ENCODE measurements at places on chromosomes 3 and 15. TPM values are rescaled to one million over a fixed set of nuclear protein-coding genes. Genes with fewer than 3 reads are reported as not detected.
A peak's percentile ranks its signal among the peaks of the same experiment; 100 is the strongest.

DNA sequence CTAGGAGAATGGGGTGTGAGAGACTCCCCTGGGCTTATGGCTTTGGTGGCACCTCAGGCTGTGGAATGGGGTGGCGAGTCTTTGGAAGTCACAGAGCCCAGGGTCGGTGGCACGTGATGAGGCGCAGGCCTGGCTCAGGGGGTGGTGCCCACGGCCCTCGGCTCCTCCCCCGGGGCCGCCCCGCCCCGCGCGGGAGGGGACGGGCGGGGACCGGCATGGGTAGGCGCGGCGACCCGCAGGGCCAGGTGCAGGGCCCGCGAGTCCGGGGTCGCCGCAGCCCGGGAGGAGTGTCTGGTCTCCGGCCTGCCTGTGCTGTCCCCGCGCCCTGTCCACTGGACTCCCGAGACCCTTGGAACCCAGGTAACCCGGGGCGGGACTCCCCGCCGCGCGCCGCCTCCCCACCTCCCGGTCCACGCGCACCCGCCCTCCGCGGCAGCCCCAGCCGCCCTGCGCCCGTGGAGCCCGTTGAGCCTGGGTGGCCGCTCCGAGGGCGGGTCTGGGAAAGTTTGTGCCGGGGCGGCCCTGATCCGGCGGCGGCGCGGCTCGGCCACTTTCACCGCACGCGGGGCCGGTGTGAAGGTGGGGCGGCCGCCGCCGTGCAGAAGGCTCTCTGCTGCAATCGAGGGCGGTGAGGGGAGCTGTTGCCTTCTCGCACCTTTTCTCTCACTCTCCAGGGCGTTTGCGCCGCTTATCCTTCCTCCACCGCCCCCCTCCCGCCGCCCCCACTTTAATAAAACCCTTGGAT lies at the start of gene PAQR5:
Gene PAQR5, plus strand, starts transcription at position 216 of the 745 bp plus-strand sequence. CDS start 61,169 bp downstream, outside the sequence.
- peaks cover 4% of the 10 kb centered on the region for H3K4me1 ChIP-seq
- no peak within 1 kb of the TSS for H3K4me3 ChIP-seq
- no peaks in the 10 kb centered on the region for H3K27me3 ChIP-seq
- H3K27ac ChIP-seq, result no peak within 1 kb of the TSS

DNA sequence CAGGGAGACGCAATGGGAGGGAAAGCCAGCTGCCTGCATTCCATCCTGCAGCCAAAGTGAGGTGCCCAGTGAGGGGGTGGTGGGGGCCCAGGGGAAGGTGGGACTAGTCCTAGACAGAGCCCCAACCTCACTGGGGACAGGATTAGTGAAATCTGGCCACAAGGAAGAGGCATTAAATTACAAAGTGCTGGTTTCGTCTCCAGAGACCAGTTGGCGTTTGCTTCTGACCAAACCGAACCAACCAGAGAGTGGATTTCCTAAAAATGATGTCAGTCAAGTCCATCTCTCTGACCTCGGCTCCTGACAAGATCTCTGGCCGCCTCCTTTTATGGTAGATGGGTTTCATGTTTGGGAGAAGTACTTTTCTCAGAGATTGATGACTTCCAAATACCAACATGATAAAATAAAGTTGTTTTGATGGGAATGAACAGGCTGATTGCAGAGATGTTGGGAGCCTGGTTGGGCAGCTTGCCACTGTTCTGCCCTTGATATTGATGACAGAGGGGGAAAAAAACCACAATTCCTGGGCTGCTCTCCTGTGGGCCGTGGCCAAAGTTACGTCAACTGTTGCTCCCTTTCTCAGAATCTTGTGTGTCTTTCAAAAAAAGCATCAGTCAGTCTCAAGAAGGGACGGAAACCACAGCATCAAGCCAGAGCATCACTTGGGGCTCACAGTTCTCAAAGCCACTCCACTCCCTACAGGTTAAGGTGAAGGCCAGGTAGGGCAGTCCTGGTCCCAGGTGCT lies 24.6 kb downstream of the ITGA11 start:
- DNase-seq, result no peak
- H3K27ac ChIP-seq, result no peak overlapping the region
- H3K27me3 ChIP-seq, result no peaks in the 10 kb centered on the region
- H3K4me3 ChIP-seq, result no peak overlapping the region
- H3K36me3 ChIP-seq, result no peaks in the 10 kb centered on the region

DNA sequence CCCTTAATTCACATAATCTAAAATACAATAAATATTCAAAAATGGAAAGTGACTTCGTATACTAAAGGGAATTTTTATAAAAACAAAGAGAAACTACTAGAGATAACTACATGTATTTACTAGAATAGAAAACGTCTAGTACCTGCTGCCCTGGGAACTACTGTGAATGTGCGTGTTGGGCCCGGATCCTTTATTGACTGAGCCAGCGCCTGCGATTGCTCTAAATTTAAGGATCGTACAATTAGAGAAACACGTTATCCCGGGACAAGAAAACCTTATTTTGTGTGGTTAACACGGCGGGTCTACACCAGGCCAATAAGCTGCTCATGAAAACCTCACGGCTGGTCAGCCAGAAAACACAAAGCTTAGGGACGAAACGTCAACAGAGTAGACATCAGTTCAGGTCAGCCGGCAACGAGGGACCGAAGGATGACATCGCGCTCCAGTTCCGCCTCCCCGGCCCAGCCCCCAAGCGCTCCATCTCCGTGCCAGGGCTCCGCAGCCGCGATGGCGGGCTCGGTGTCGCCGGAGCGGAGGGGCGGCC lies 555 bp downstream of the TM2D3 start:
- peak overlapping the region; percentile 91 for H3K4me3 ChIP-seq
- H3K4me1 ChIP-seq, result peaks cover 23% of the 10 kb centered on the region
- H3K36me3 ChIP-seq, result peaks cover 34% of the 10 kb centered on the region
- H3K27me3 ChIP-seq, result no peaks in the 10 kb centered on the region

- peak; percentile 56 for DNase-seq
- no peak overlapping the region for H3K4me3 ChIP-seq
- H3K27ac ChIP-seq, result no peak overlapping the region
Measured at GRCh38 chr15:88605189-88606069, 15.7 kb upstream of the AEN start.

DNA sequence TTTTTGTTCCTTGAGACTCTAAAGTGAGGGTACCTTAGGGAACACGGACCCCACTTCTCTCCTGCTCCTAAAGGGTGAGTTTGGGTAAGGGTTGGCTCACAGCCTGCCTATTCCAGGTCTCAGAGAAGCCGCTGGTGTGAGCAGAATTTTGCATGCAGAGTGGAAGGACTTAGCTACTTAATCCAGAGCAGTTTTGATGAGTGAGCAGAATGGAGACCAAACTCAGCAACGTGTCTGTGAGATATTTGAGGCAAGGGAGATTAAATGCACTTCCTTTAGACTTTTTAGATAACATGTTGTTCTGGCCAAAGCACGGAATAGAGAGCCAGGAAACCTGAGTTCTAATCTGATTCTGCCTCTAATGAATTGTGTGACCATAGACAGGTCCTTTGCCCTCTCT lies 5.1 kb downstream of the SLC24A1 start:
- H3K4me3 ChIP-seq, result no peak overlapping the region
- no peaks in the 10 kb centered on the region for H3K27me3 ChIP-seq
- no peaks in the 10 kb centered on the region for H3K36me3 ChIP-seq
- no peak overlapping the region for H3K27ac ChIP-seq
- peaks cover 8% of the 10 kb centered on the region for H3K4me1 ChIP-seq
- DNase-seq, result no peak

DNA sequence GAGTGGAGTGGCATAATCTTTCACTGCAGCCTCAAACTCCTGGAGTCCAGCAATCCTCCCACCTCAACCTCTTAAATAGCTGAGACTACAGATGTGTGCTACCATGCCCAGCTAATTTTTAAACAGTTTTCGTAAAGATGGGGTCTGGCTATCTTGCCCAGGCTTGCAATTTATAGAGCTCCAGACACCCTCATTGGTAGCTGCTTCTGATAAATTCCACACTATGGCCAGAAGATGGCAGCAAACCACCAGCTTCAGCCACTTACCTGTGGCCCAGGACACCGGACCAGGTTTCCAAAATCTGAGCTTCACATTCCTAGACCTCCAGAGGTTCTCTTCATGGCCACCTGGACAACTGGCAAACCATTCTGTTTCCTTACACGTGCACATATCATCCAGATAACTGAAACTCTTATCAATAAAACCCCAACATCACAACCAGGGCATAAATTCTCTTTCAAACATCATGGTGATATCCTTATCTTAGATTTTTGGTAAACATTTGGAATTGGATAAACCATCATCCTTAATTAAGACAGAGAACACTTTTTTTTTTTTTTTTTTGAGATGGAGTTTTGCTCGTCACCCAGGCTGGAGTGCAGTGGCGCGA lies 28.9 kb downstream of the FBXW12 start:
- H3K36me3 ChIP-seq, result no peaks in the 10 kb centered on the region
- no peaks in the 10 kb centered on the region for H3K4me1 ChIP-seq
- H3K27me3 ChIP-seq, result no peaks in the 10 kb centered on the region
- DNase-seq, result peak; percentile 83

- no peak overlapping the region for H3K27ac ChIP-seq
- H3K4me1 ChIP-seq, result peaks cover 20% of the 10 kb centered on the region
- no peak overlapping the region for H3K4me3 ChIP-seq
Measured at GRCh38 chr15:90845201-90845949, 23.0 kb upstream of the FURIN start.

Gene GPR62
- total RNA-seq, result not detected

Gene CLDN11
- total RNA-seq, result 0.36 TPM

Gene SNTN
- total RNA-seq, result not detected

Gene SSUH2
- not detected for total RNA-seq

Gene GP5
- total RNA-seq, result 0.22 TPM
